ENCODE measurements at places on chromosomes 4 and X.

- DNase-seq, result no peak
Observed at GRCh38 chr4:149465955-149466354, 349.7 kb downstream of the IQCM start.

DNA sequence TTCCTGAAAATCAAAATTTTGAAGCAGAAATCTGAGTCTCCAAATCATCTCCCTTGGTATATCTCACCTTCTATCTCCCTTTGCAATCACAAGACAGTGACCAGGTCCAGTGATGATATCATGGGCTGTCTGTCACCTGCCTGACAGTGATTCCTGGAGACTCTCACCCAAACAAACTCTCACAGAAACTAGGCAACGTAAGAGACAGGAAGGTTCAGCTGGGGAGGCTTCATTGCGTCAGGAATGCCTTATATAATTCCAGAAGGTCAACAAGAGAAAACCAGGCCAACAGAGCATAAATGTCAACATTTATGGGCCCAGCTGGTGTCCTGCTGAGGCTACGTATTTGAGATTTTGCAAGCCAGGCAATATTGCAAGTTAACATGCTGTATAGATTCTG lies 412.7 kb downstream of the KCNIP4 start:
- DNase-seq, result no peak

DNA sequence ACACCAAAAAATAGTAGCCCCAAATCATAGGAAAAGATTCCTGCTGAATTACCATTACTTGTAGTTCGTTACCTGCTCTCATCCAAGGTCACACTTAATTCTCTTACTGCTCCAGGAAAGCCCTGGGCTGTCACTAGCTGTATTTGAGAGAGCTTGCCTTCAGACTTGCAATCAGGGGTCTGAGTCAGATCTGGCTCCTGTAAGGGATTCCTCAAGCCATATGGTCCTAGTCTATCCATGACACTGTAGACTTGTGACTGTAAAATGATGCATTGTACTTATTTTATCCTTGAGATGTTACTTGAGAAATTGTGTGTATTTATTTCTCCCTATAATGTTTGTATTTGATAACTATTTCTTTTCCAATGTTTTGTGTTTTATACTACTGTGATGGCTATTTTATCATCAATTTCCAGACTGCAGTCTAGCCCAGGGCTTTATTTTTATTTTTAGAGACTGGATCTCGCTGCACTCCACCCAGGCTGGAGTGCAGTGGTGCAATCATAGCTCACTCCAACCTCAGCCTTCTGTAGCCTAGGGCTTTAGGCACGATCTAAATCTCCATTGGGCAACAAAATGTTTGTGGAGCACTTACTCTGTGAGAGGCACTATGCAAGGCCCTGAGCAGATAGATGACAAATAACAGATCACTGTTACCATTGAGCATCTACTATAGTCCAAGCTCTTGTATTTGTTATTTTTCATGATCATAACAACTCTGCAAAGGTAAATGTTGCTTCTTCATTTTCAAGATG lies 24.2 kb downstream of the ERVMER34-1 start:
- DNase-seq, result no peak

DNA sequence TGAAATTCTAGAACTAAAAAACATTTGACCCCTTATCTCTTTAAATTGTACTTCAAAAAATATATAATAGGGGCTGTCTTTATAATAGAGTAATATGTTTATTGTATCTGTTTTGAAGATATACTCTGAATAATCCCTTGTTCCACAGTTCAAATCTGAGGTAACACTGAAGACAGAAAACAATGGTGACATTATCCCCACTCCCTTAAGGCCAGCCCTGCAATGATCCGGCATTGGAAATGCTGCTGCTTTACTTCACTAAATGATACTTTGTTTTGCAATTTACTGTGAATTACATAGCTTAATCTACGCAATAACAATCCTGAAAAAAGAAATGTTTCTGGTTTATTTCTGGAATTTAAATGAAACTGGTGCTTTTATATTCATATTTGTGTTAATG lies 34.4 kb upstream of the ZFP42 start:
- no peak for DNase-seq

GRCh38 chr4:26746802-26747213 lies 113.8 kb upstream of the STIM2 start:
- no peak for DNase-seq

DNA sequence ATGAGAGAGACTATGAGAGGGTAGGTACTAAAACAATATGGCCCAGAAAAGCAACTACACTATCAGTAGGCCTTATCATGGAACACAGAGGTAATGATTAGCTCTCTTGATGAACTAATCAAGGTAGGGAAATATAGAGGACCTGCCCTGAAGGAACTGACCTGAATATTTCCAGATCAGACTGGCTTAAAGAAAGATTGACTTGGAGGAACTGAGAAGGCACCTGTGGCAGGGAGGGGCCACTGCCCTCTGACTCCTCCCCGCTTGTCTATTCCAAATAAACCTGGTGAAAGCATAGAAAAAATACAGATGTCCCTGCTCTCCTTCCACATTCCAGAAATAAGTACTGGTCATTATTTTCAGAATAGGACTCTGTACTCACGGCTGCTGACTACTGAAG lies 5.5 kb downstream of the RPS6KA6 start:
- DNase-seq, result no peak

GRCh38 chr4:16860516-16860915 lies 37.9 kb downstream of the LDB2 start:
- DNase-seq, result no peak

- peak; percentile 72 for DNase-seq
Observed at GRCh38 chr4:41069838-41070237, 144.5 kb downstream of the APBB2 start.

GRCh38 chr4:100169491-100170485 lies 20.5 kb downstream of the DDIT4L start:
- no peak for DNase-seq

DNA sequence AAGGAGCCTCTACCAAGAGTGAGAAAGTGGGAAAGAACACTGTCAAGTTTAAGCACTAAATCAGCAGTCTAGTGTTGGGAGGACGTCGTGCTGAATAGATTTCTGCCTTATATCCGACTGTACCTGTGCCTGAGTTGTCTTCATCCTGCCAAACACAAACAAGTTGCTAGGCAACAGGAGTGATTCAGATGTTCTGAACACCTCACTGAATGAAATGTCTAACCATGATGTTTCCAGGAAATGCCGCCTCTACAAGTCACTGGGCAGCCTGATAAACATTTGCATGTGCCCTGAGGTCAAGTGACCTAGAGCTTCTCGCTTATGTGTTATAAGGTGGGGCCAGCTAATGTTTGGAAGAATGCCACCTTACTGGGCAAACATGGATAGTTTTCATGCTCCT lies 37.9 kb downstream of the SGMS2 start:
- DNase-seq, result no peak

DNA sequence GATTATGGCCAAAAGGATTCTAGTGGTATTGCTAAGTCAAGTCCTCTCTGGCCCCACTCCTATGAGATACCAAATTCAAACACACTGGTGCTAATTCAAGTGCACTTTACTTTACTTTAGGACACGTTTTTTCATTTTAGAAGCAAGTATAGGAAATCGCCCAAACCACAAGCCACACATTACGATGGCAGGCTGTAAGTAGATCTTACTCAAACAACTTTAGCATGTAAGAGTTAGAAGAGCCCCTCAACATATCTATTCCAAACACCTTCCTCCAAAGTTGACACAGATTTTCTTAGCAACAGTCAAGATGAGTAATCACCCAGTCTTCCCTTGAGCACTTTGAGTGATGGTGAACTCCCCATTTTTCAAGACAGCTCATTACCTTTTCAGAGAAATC lies 43.6 kb downstream of the DRD5 start:
- no peak for DNase-seq

GRCh38 chrX:108511721-108512120 lies 72.1 kb downstream of the COL4A5 start:
- no peak for DNase-seq

DNA sequence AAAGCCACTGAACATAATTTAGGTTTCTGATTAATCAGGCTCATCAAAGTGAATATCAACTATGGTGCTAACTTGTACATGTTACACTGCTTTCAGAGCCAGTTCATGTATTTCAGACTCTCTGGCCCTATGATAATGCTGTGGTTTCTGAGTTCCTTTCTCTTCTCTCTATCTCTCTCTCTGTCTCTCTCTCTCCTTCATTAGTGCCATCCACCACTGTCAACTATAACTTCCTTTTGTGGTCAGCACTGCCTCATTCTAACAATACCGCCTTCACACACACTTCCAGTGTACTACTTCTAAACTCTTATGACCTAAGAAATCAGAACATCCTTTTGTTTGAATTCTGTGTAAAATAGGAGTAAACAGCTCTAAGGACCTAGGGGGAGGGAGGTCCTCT lies 907.1 kb downstream of the RPA4 start:
- DNase-seq, result no peak

- no peak for DNase-seq
Observed at GRCh38 chrX:78074088-78074487, 30.0 kb upstream of the PGK1 start.

DNA sequence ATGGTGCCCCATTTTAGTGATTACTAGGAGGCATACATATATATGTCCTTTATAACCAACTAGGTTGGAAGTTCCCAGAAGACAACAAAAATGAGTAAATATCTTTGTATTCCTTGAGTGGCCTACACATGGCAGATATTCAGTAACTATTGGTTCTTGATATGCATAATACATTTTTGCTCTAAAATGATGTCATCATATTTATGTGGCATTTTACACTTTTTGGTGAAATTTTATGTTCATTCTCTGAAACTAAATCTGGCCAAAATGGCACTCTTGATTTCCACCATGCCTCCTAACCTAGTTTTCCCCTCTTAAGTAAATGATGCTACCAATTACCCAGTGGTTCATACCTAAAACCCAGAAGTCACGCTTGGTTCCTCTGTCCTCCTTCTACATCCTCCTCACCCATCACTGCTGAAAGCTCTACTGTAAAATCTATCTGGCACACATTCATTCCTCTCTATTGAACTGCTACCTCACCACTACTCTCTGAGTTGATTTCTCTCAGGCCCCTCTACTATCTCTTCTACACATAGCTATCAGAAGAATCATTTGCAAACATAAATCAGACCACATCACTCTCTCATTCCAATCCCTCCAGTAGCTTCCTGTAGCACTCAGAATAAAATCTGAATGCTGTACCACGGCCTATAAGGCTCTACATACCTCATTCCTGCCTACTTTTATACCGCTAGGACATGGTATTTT lies 13.4 kb downstream of the SLC10A7 start:
- no peak for DNase-seq

GRCh38 chrX:38095971-38096529 lies 89.7 kb downstream of the SYTL5 start:
- no peak for DNase-seq

DNA sequence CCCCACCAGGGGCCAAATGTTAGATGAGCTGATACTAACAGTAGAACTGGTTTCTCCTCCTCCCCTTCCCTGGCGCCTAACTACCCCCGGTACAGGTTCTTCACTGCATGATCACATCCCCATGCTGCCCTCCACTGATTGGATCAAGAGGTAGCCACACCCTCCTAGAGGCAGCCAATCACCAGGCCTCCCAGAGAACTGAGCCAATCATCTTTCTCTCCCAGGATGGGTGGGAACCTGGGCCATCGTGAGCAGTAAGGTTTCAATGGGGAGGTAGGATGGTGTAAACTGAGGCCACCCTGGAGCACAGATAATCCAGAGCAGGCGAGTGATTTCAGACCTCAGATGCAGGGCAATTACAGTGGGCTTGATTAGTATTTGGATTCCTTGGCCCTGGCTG lies 64.2 kb downstream of the PPP2R2C start:
- DNase-seq, result no peak

DNA sequence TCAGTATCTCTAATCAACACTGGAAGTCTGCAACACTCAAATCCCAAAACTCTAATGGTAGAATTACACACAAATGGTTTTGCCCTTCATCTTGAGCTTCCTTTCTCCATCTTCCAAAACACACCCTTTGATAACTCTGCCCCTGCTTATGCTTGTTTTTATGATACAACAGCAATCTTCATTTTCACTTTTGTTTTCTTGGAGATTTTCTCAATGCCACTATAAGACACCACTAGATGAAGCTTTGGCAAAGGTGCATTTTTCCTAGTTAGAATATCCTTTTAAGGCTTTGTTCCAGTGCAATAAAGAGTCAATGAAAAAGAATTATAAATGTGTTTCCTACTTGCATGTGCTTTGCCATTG lies 472.4 kb upstream of the NWD2 start:
- DNase-seq, result no peak

DNA sequence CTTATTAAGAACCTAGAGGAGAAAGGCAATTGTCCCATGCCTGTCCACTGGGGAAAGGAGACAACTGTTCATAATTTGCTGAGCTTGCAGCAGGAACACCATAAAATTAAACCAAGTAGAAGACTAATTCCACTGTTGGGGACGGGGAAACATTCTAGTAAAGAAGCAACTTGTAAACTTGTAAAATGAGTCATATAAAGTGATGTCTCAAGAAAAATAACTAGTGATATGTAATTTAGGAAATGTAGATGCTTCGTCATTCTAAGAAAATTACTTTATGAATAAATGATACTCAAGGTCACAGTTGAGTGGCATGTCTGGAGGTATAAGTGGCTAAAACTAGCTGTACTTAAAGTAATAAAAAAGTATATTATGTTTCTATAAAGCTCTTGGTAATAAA lies 121.2 kb upstream of the MID1 start:
- DNase-seq, result no peak

- DNase-seq, result no peak
Observed at GRCh38 chrX:115948018-115948923, 222.3 kb upstream of the AGTR2 start.

DNA sequence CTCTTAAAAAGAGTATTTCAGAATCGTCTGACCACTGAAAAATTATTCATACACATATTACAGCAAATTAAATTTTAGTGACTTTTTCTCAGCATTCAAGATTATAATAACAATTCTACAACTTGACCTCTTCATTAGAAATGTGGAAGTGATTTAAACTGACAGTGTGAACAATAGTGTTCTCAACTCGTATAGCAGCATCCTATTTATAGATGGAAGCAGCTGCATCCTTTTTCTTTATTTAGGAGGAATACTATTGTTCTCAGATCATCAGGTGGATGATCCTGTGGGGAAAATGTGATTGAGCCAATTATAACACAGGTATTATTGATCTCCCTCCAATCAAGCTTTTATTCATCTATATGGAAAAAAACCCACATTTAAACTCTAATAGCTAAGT lies 56.7 kb downstream of the RAPGEF2 start:
- DNase-seq, result no peak

- DNase-seq, result no peak
Observed at GRCh38 chr4:7202411-7202810, 10.1 kb downstream of the SORCS2 start.

GRCh38 chr4:173014113-173014558 lies 154.5 kb upstream of the GALNT7 start:
- no peak for DNase-seq

GRCh38 chr4:15270201-15270600 lies 157.6 kb upstream of the C1QTNF7 start:
- DNase-seq, result no peak

GRCh38 chr4:175034986-175035705 lies 117.0 kb downstream of the ADAM29 start:
- DNase-seq, result no peak

GRCh38 chrX:153488231-153488914 lies 6.4 kb upstream of the BGN start:
- no peak for DNase-seq
